ENCODE measurements at places on chromosomes 7 and 10. TPM values are rescaled to one million over a fixed set of nuclear protein-coding genes. Genes with fewer than 3 reads are reported as not detected.

The TSPAN33 gene
- 19.5 TPM for total RNA-seq

The CLDN12 gene
- 6.2 TPM for total RNA-seq

- H3K36me3 ChIP-seq = no peaks in the 10 kb centered on the region
- H3K4me3 ChIP-seq = no peak overlapping the region
- no peak overlapping the region for H3K27ac ChIP-seq
- no peak for DNase-seq
- H3K4me1 ChIP-seq = no peaks in the 10 kb centered on the region
Observed at GRCh38 chr7:33854801-33855350, 50.5 kb upstream of the BMPER start.

The USP54 gene
- total RNA-seq = 7.7 TPM

DNA sequence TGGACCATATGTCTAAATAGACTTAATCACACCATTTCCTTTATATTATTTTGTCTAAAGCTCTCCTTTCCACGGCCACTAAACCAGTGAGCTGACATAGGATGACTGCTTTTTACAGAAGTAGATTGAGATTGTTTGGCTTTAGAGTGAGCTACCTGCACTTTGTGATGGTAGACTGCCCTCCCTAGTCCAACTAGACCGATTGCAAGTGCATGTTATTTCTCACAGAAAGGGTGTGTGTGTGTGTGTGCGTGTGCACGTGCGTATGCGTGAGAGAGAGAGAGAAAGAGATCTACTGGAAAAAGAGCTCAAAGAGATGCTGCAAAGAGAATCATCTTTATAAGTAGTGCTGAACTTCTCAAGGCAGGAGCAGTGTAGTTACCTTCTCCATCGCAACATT, 60.7 kb downstream of the VCL start:
- H3K36me3 ChIP-seq = peaks cover 7% of the 10 kb centered on the region
- no peaks in the 10 kb centered on the region for H3K27me3 ChIP-seq
- peaks cover 27% of the 10 kb centered on the region for H3K4me1 ChIP-seq
- H3K27ac ChIP-seq = no peak overlapping the region
- H3K4me3 ChIP-seq = no peak overlapping the region

The C10orf53 gene
- total RNA-seq = not detected

DNA sequence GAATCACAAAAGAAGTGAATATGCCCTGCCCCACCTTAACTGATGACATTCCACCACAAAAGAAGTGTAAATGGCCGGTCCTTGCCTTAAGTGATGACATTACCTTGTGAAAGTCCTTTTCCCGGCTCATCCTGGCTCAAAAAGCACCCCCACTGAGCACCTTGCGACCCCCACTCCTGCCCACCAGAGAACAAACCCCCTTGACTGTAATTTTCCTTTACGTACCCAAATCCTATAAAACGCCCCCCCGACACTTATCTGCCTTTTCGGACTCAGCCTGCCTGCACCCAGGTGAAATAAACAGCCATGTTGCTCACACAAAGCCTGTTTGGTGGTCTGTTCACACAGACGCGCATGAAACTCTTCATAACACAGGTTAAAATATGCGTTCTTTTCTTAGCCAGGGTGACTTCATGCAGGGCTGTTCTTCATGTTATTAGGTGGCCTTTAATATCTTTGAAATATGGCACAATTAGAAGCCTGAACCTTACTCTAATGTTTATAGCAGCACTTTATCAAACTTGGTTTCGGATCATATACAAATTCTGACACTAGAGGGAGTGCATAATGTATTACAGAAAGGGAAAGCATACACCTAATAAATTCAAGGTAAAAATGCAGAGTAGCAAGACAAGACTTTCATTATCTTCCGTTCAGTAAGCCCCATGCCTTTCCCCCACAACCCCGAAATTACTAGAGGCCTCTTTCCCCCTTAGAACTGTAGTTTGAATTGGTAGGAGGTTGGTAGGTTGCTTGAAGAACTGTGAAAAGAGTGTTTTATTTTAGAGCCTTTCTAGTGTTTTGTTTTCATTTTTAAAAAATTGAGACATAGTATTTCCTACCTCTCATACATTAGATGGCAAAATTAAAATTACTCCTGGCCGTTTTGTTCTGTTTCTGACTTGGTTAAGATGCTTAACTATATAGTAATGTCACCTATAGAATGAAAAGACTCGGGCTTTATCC, 117.9 kb downstream of the NPY start:
- peaks cover 7% of the 10 kb centered on the region for H3K4me1 ChIP-seq
- DNase-seq = no peak
- H3K4me3 ChIP-seq = no peak overlapping the region
- no peak overlapping the region for H3K27ac ChIP-seq

The MYL10 gene
- total RNA-seq = not detected

GRCh38 chr10:62691336-62691735, 113.2 kb upstream of the ADO start:
- H3K27me3 ChIP-seq = no peaks in the 10 kb centered on the region
- H3K4me1 ChIP-seq = peaks cover 58% of the 10 kb centered on the region

DNA sequence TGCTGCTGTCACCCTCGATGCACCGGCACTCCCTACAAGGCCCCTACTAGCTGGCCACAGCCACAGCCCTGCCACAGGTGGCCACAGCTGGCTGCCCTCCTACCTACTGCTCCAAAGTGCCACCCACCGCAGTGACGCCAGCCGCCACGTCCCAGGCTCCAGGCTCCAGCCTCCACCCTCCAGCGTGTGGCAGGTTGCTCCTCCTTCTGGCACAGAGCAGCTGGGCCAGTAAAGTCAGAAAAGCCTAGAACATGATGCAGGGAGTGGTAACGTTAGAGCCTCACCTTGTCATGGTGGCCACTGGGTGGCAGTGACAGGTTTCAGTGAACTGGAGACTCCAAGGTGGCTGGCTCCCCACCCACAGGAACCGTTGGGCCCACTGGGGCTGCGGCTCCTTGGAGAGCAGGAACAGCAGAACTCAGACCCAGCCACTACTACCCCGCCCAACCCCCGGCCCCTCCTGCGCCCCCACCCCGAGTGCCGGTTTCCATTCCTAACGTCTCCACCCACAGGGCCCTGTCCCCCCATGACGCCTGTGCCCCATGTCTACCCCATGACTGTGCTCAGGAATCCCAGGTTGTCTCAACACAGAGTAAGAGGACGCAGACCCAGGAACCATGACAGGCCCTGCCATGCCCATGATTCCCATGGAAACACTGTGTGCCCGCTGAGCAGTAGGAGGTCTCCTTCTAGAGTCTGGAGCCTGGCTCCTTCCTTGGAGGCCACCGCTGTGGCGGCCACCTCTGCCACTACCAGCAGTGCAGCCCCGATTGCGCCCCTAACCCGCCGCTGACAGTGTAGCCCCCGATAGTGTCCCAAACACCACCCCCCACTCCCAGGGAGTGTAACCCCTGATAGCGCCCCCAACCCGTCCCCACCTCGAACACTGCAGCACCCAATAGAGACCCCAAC, 52.3 kb upstream of the ZNF33B start:
- no peak overlapping the region for H3K4me3 ChIP-seq
- H3K27me3 ChIP-seq = no peaks in the 10 kb centered on the region
- no peak for DNase-seq
- no peak overlapping the region for H3K27ac ChIP-seq
- no peaks in the 10 kb centered on the region for H3K4me1 ChIP-seq

- H3K4me1 ChIP-seq = peaks cover 9% of the 10 kb centered on the region
- no peaks in the 10 kb centered on the region for H3K27me3 ChIP-seq
- H3K27ac ChIP-seq = no peak overlapping the region
- H3K4me3 ChIP-seq = no peak overlapping the region
- no peaks in the 10 kb centered on the region for H3K36me3 ChIP-seq
Observed at GRCh38 chr7:77360104-77360503, 56.0 kb downstream of the GSAP start.

- H3K36me3 ChIP-seq = peaks cover 4% of the 10 kb centered on the region
- no peak overlapping the region for H3K27ac ChIP-seq
- H3K4me3 ChIP-seq = no peak overlapping the region
Observed at GRCh38 chr7:44196450-44196872, 4.3 kb upstream of the YKT6 start.

GRCh38 chr7:152747224-152747623, 12.3 kb upstream of the ACTR3B start:
- H3K4me1 ChIP-seq = no peaks in the 10 kb centered on the region
- H3K36me3 ChIP-seq = no peaks in the 10 kb centered on the region
- H3K27ac ChIP-seq = no peak overlapping the region
- DNase-seq = no peak
- peaks cover 9% of the 10 kb centered on the region for H3K27me3 ChIP-seq

GRCh38 chr10:118694848-118695247, 59.9 kb downstream of the CACUL1 start:
- H3K27ac ChIP-seq = no peak overlapping the region
- DNase-seq = no peak
- H3K4me1 ChIP-seq = peaks cover 32% of the 10 kb centered on the region
- H3K27me3 ChIP-seq = no peaks in the 10 kb centered on the region
- H3K36me3 ChIP-seq = peaks cover 19% of the 10 kb centered on the region
- no peak overlapping the region for H3K4me3 ChIP-seq

The ATOH7 gene
- total RNA-seq = not detected

DNA sequence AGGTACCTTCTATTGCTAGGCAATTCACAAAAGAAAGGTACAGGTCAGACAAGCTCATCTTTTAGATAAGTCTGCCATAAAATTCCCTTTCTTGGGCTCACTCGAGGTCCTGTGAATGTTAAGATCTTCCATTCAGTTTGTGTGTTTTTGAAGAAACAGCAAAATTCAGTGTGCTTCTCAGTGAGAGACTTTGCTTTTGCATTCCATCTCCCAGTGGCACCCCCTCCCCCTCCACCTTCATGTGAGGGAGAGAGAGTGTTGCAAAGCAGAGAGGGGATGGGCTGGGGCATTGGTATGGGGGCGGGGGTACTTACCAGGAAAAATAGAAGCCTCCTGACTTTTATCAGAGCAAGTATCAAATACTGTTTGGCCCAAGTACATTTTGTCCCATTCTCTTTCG, 3.8 kb upstream of the TECTB start:
- no peak overlapping the region for H3K27ac ChIP-seq
- no peaks in the 10 kb centered on the region for H3K36me3 ChIP-seq
- H3K4me3 ChIP-seq = no peak overlapping the region
- no peaks in the 10 kb centered on the region for H3K4me1 ChIP-seq
- peaks cover 26% of the 10 kb centered on the region for H3K27me3 ChIP-seq
- no peak for DNase-seq

The OIT3 gene
- total RNA-seq = not detected
